ENCODE measurements at places on chromosomes 1 and 21.

DNA sequence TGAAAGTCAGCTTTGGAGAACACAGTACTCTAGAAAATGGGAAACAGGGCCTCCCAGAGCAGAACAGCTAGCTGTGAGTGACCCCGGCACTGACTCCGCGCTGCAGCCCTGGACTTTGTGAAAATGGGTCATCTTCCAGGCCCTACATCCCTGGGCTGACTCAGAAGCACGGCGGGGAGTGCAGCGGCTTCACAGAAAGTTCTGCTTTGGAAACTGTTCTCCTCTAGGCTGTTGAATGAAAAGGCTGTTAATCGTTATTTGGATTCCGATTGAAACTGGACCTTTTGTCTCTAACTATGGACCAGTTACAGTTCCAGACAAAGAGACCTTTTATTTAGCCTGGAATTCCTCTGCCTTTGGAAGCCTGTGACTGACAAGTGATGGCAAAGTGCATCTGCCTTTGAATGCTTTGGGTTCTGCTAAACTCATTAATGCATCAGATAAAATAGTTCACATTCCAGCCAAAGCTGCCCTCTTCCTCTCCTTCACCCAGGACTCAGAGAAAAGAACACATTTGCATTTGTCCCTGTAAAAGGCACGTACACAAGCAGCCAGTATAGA is 144.9 kb upstream of the HOOK1 start:
- DNase-seq, result no peak

DNA sequence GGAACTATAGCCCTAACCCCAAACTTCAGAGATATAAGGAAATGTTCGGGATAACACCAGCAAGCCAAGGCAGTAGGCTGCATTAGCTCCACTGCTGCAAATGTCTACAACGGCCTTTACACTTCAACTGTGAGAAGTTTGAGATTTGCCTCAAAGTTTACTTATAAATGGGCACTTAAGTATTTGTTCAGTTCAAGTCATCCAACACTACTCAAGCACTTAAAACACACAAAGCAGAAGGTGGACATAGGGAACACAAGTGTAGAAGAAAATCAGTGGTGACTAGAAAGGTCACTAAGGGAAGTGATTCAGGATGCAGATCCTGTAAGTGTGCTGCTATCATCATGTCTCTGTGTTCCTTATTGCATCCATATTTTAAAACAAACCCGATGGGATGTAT is 220.6 kb downstream of the SLC45A1 start:
- DNase-seq, result no peak

- no peak for DNase-seq
These were observed 3.9 kb downstream of the SELENBP1 start for GRCh38 chr1:151368393-151369301.

DNA sequence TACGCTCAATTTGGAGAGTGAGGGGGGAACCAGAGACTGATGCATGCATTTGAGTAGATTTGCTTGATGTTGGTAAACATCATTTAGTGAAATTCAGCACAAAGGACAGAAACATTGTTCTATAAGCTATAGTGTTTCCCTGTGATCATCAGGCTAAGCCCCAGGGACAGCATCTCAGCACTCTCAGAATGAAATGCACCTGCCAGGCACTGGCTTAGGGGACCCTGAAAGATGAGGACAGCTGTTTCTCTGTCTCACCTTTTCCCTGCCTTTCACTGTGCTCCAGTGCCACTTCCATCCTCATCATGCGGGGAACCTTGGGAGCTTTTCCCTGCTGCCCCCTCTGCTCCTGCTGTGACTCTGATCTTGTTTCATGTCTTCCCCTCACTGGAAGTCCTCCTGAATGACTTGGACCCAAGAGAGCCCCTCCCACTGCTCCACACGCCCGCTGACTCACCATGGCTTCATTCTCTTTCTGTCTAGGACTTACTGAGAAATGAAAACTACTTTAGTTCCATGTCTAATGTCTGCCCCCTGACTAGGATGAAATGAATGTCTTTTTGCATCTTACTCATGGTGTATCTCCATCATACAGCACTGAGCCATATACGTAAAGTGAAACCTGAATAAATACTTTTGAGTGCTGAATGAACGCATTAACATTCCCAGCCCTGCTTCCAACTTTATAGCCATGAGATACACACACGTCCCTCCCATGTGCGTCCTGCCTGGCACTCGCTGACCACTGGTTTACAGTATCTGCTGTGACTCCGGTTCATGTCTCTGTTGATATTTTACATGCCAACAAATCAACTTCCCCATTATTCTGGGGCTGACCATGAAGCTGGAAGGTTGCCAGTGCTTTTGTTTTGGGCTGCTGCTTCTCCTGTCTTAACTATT is 182.0 kb downstream of the PCP4 start:
- no peak for DNase-seq

DNA sequence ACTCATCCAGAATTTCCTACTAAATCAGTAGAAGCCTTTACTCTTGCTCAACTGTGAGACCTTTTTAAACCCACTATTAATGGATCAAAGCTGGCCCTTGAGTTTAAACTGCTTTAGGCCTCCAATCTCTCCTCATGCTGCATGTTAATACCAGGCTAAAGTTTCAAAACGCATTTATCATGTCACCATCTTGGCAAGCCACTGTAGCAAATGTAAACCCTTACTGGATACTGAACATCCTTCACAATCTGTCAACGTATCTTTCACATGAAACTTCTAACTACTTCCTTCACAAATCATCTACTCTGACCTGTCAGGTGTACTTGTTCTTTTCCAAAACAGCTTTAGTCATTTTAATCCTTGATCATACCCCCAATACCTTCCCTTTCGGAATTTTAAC is 3.0 kb downstream of the PAXBP1 start:
- no peak for DNase-seq

GRCh38 chr21:45459171-45460010 is 54.4 kb downstream of the COL18A1 start:
- no peak for DNase-seq

- DNase-seq, result no peak
These were observed 71.9 kb downstream of the NMNAT2 start for GRCh38 chr1:183346276-183346732.

GRCh38 chr1:58710190-58711085 is 10.6 kb upstream of the MYSM1 start:
- no peak for DNase-seq

- DNase-seq, result no peak
These were observed 27.0 kb downstream of the FGGY start for GRCh38 chr1:59323879-59324278.

DNA sequence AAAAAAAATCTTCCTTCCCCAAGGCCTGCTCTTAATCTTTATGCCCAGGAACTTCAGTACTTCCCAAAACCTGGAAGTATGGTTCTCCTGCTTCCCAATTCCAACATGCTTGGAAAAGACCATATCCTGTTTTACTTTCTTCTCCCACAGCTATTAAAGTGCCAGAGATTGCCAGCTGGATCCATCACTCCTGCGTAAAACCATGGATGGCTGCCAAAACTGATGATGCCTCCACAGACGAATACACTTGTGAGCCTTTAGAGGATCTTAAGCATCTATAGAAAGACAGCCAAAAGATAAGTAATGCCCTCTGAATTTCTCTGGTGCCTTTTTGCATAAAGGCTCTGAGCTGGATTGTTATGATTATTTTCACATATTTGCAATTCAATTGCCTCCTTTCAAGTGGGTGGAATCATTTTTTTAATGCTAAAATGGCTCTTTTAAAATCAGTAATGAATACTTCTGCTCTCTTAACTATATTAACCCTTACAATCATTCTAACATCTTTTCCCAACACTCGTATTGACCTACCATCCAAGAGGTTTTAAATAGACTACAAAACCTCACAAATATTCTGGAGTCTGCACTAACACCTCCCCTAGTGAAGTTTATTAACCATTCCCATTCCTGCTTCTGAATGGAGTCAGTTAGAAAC is 1807.8 kb downstream of the BRINP3 start:
- DNase-seq, result no peak

- DNase-seq, result no peak
These were observed 180.8 kb upstream of the KCNK2 start for GRCh38 chr1:214901718-214902117.

DNA sequence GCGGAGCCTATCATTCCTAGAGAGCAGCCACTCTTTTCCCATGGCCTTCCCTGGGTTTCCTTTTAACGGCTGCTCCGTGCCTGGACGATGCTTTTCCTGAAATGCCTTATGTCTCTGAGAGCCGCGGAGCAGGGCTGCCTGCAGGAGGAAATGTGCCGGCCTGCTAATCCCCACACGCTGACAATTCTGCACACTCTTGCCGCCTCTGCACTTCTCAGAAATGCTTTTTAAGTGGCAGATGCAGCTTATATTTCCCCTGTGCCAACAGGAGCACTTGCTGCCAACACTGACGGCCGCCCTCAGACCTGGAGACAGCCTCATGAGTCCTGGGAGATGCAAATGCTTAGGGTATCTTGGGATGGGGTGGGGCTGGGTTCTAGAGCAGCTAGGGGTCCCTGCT is 253.2 kb downstream of the GRIK3 start:
- DNase-seq, result no peak

DNA sequence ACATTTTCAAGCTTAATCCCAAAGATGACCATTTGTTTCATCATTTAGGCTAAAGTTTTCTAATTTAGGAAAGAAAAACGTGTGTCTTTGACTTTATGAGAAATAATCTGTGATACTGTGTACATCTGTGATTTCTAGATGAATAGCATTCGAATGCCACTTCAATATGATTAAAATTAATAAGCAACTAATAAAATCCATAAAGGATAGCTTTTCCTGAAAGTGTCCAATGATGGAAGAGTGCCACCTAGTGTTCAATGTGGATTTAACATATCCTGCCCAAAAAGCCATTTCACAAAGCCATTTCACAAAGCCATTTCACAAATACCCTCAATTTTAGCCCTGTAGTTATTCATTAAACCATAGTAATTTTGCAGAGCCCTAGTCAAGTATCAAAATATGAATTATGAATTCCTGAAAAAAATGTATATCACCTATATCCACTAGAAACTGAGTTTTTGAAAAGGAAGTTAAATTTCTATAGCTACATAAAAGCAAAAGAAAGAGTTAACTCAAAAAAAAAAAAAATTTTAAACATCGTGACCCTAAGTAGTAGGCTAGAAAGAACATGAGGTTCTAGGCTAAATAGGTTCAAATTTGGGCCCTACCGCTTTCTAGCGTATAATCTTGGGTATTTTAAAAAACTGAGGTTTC is 19.1 kb downstream of the NME7 start:
- DNase-seq, result no peak

DNA sequence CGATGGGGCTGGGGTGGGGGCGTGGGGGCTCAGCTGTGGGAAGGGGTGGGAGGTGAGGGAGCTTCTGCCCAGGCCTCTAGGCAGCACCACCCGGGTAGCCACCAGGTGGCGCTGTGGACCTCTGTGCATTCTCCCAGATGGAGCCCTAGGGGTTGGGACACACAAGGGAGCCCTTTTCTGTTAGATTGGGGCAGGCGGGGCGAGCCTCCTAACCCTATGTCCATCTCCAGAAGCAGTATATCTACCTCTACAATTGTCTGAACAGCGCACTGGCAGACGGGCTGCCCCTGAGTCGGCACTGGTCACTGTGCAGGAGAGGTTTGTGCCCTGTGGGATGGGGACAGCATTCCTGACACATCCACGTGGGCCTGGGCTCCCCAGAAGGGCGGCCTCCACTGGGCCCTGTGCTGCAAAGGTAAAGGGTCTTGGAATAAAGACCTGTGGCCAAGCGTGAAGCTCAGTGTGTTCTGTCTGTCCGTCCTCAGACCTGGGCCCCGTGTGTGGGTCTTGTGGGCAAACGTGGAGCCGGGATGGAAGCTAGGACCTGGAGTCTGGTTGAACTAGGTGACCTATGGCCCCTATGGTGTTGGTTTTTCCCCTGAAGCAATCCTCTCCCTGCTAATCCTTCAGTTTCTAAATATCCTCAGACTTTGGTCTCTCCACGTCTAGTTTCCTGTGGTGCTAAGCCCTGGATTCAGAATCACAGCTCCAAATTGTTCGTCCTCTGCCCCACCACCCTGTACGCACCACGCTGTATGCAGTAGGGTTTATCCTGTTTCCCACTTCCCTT is 4.4 kb upstream of the LGR6 start:
- DNase-seq, result peak; percentile 76

GRCh38 chr1:110591956-110592355 is 14.2 kb downstream of the KCNA2 start:
- no peak for DNase-seq

DNA sequence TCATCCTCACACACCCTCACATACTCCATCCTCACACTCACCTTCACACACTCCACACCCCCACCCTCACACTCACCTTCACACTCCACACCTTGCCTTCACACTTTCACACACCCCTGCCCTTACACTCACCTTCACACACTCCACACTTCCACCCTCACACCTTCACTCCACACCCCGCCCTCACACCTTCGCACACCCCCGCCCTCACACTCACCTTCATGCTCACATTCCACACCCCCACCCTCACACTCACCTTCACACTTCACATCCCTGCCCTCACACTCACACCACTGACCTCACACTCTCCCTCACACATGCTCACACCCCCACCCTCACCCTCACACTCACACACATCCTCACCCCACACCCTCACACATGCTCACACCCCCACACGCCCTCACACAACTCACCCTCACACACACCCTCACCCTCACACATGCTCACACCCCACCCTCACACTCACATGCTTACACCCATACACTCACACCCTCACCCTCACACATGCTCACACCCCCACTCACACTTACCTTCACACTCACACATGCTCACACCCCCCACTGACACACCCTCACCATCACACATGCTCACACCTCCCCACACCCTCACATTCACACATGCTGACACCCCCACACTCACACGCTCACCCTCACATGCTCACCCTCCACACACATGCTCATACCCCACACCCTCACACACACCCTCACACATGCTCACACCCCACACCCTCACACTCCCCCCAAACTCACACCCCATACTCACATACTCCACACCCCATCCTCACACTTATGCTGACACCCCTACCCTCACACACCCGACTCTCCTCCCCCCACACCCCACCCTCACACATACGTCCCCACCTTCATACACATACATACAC is 44.5 kb upstream of the EDN2 start:
- no peak for DNase-seq

- no peak for DNase-seq
These were observed 96.2 kb upstream of the CHODL start for GRCh38 chr21:18148401-18148800.

DNA sequence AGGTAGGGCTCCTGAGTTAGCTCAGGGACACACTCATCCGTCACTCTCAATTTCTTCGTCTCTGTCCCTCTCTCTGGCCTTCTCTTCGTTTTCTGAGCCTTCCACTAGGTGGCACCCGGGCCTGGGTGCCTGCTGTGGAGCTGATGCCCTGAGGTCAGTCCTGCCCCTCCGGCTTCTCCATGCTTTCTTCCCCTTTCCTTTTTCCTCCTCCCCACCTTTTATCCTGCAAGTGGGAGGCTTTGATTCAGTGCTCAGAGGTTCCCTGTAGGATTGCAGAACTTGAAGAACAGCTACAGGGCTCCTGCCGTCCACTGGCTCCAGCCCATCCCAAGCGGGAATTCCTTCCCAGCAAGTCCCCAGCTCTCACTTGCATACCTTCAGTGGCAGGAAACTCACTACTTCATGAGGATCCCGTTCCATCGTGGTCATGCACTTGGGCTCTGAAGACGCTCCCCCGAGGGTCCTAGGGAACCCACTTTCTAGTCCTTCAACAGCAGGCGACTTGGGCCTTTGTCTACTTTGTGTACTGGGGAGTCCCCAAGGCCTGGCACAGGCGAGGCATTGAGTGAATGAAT is 45.6 kb downstream of the SRRM1 start:
- peak; percentile 48 for DNase-seq

- DNase-seq, result no peak
These were observed 20.2 kb upstream of the POGZ start for GRCh38 chr1:151479462-151479861.

All from activated CD4-positive, alpha-beta T cell treated with anti-CD3 and anti-CD28 coated beads, Interleukin-2, amount 50 U/mL, for 4 hours (primary cell).